MCF 10A (cell line): ENCODE measurements at places on chromosomes 5 and 9.

GRCh38 chr5:15682566-15682965, 182.6 kb downstream of the FBXL7 start:
- no peak overlapping the region for H3K4me3 ChIP-seq
- H3K27me3 ChIP-seq: no peaks in the 10 kb centered on the region
- no peak overlapping the region for H3K27ac ChIP-seq
- H3K36me3 ChIP-seq: no peaks in the 10 kb centered on the region

DNA sequence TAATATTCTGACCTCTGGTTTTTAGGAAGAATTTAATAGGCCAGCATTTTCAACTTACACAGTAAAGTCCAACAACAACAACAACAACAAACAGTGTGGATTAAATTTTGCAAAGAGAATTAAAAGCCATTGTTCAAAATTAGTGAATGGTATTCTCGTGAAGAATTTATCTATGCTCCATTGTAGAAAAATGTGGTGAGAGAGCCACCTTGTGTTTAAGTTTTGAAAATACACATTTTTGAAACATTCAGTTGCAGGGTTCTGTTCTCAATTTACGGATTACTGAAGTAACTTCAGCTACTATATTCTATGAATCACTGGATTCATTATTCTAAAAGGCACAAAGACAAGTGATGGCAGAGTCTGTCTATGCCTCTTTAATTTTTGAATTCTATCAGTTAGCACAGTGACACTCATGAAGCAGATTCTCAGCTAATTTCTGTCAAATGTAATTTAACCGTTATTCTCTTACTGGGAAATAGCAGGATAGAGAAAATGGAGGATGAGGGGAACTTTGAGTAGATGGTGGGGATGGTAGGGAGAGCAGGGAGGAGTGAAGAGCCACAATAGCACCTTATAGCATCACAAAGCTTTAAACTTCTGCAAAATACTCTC, 11.0 kb downstream of the CCDC152 start:
- no peaks in the 10 kb centered on the region for H3K27me3 ChIP-seq
- H3K36me3 ChIP-seq: no peaks in the 10 kb centered on the region
- DNase-seq: peak; percentile 58
- H3K4me1 ChIP-seq: peaks cover 1% of the 10 kb centered on the region
- H3K4me3 ChIP-seq: no peak overlapping the region

DNA sequence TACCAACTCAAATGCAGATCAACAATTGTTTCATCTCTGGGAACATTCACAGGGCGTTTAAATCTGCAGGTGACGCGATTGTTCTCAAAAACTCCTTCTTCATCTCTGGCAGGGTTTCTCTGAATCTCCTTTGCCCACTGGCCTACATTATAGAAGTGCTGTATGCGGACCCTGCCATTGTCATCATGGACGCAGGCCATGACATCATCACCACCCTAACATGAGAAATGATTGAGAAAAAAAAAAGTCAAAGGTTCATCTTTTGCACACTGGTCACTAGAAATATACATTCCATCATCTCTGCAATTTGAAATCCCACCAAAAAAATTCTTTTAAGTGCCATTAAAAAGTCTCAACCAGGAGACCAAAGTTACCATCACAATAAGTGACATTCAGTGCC, 21.6 kb upstream of the TMEM245 start:
- H3K27me3 ChIP-seq: no peaks in the 10 kb centered on the region
- no peak overlapping the region for H3K27ac ChIP-seq
- no peaks in the 10 kb centered on the region for H3K36me3 ChIP-seq
- no peak for DNase-seq
- H3K4me1 ChIP-seq: peaks cover 5% of the 10 kb centered on the region
- no peak overlapping the region for H3K4me3 ChIP-seq

GRCh38 chr9:126415741-126416370, 89.2 kb downstream of the MVB12B start:
- H3K27me3 ChIP-seq: no peaks in the 10 kb centered on the region
- peak overlapping the region; percentile 49 for H3K27ac ChIP-seq
- H3K4me1 ChIP-seq: peaks cover 27% of the 10 kb centered on the region
- H3K36me3 ChIP-seq: peaks cover 5% of the 10 kb centered on the region
- H3K4me3 ChIP-seq: no peak overlapping the region
- DNase-seq: peak; percentile 18

GRCh38 chr5:168426007-168426863, 60.0 kb upstream of the RARS1 start:
- H3K4me3 ChIP-seq: no peak overlapping the region
- H3K36me3 ChIP-seq: peaks cover 54% of the 10 kb centered on the region
- no peaks in the 10 kb centered on the region for H3K4me1 ChIP-seq

DNA sequence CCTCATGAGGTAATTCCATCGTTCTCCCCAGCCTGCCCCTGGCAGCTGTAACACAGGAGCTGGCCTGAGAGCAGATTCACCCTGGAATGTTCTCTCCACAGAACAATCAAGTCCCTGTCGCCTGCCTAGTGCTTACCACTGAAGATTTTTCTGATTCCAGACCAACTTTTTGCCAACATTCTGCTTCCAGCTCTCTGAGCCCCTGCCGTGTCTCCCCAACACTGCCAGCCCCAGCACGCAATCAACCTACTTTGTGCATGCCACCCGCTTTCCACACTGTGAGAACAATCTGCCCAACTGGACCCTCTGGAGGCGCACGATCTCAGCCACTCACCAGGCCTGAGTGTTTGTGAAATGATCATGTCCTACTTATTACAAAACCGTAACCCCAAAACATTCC, 62.6 kb downstream of the PSMB7 start:
- no peak overlapping the region for H3K27ac ChIP-seq
- no peaks in the 10 kb centered on the region for H3K27me3 ChIP-seq
- H3K4me3 ChIP-seq: no peak overlapping the region
- H3K36me3 ChIP-seq: peaks cover 87% of the 10 kb centered on the region
